Trophoblast cell (in vitro differentiated cells and primary cell): ENCODE measurements at places on chromosomes 1 and 21.

DNA sequence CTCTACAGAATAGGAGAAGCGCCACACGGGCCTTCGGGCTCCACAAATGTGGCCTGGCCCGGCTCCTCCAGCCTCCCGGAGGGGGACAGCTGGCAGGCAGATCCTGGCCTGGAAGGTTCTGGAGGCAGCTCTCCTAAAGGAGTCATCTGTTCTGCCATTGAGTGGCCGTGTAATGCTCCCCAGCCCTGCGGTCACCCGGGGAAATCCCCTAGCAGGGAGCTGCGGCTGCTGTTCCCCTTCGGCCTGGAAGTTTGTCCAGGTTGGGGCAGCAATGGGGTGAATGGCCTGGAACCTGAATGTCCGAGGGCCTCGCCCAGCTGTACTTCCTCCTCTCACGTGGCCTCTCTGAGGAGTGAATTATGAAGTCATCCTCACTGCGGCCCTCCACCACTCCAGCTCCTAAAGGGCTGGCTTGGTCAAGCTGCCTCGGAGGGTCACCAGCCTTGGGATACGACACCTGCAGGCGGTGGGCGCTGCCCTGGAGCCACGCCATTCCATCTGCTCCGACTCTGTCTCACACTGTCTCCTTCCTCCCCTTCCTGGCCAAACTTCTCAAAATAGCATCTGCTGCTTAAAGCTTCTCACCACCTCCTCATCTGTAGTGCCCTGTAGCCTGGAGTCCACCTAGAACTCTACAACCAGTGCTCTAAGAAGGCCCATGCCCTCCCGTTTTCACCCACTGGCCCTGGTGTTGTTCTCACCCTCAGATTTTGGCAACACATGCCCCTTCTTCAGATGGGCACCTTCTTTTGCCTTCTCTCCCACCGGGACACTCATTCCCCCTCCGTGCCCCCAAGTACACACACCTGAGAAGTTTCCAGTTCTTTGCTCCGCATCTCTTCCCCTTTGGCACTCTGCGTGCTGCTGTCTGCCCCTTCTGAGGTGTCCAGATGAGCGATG, 54.4 kb upstream of the TMPRSS2 start:
- DNase-seq, result no peak

DNA sequence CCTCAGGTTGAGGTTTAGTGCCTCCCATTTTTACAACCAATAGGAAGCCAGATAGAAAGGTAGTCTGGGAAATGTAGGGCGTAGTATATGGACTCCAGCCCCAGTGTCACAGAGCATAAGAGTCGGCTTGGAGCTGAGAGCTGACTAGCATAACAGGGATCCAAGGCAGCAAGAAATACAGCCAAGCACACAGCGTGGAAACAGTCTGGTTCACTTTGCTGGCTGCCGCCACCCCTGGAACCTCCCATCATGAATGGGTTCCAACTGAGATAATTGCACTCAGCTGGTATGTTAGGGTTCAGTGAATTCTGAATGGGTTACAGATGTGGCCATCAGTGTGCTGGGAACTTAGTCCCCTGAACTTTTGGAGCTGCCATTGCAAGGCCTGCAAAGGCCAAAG, 76.7 kb upstream of the GPR88 start:
- no peak for DNase-seq

- DNase-seq, result peak; percentile 88
These were observed 4.5 kb upstream of the TOR3A start for GRCh38 chr1:179077396-179077795.

DNA sequence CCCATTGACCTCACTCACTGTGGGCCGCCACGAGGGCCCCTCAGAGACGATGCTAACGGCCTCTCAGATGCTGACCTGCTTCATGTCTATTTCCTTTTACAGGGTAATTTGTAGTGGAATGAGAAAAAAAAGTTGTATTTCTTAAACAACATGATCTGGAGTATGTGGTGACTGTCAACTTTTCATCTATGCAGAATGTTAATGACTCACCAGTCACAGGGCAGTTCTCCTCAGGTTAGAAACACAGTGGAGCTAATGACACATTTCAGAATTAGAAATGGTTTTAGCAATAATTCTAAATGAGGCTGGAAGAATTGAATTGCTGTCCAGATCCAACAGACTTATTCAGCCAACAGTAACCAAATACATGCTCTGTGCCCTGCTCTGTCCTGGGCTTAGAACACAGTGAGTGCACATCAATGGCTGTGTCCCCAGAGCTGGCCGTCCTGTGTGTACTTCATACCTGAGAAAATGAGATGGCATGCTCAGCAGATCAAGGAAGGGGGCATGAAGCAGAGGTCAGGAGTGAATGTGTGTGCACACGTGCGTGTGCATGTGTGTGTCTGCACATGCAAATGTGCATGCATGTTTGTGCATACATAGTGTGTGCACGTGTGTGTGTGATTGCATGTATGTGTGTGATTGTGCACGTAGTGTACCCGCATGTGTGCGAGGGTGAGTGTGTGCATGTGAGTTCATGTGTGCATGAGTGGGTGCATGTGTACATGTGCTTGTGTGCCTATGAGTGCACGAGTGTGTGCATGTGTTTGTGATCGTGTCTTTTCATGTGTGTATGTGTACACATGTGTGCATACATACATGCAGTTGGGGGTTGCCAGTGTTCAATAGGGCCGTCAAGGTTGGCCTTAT, 145.3 kb downstream of the PCBP3 start:
- no peak for DNase-seq

GRCh38 chr1:209187589-209187988, 395.9 kb upstream of the CAMK1G start:
- no peak for DNase-seq

GRCh38 chr1:170734412-170735175, 70.7 kb downstream of the PRRX1 start:
- no peak for DNase-seq

GRCh38 chr1:99648107-99648506, 2.2 kb downstream of the PALMD start:
- DNase-seq, result peak; percentile 40

DNA sequence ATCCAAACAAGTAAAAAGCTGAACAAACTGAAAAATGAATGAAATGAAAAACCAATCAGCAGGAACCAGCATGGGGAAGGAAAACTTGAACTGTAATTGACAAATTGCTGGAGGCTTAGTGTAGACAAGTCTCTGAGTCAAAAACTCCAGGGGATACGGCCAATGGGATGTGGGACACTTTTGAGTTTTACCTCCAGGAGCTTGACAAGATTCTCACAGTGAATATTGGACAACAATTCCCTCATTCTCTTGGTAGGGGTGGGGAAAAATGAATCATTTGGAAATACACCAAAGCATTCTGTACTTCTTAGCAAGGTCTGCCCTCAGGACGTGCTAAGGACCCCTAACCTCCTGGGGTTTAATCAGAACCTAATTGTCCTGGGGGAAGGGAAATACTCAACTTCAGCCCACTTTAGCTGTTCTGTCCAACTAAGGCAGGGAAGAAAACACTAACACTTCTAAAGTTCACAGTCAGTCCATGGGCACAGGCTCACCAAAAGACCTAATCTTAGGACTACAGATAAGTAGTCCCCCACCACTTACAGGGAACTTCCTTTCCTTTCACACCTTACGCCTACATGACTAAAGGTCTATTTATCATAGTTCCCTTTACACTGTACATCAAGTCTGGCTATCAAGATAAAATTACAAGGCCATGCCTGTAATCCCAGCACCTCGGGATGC, 60.7 kb upstream of the CDC42BPA start:
- no peak for DNase-seq

DNA sequence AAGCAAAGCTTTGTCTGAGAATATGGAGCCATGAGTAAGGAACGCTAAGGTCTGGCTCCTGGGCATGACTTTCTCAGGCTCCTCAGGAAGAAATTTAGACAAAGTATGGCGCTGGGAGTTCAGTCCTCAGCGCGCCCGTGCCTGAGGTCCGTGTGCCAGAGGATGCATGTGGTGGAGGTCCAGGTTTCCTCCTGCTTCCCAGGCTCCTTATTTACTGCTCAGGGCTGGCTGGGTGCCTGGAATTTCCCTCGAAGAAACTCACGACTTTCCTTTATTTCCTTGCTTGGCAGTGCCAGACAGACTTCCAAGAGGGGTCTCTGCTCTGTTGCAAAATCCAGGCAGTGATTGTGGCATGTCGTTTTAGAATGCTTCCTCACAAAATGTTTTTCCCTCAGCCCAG, 13.3 kb downstream of the GCSAML start:
- DNase-seq, result no peak

GRCh38 chr1:66999640-67000400, 54.1 kb downstream of the SLC35D1 start:
- DNase-seq, result no peak

DNA sequence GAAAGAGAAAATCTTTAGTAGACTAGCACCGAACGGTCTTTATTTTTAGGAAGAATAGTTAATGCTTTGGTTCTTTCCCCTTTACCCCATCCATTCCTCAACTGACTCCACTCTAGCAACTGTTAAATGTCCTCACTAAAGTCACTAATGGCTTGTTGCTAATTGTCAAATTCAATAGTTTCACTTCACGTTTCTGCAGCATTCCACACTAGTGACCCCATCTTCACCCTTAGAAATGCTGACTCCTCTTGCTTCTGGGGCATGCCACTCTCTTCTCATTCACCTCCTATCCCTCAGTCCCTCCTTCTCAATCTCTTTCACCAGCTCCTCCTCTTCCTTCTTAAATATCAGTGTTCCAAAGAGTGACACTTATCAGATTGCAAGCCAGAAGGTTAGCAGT, 19.4 kb upstream of the CADM3 start:
- no peak for DNase-seq

DNA sequence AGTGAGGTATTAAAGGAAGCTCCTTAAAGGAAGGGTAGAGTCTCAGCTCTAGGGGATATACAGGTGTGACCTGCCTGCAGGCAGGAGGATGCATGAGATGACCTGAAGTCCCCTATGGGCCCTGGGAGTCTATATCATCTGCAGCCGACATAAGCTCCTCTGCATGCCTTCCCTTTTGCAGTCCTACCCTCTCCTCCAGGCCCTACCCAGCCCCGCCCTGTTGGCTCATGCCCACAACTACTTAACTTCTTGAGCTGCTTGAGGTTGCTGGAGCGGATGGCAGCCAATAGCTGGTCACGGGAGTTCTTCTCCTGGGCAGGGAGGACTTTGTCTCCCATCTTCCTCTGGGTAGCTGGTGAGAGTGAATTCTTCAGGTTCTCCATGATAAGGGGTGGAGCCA, 10.3 kb downstream of the SHISA4 start:
- no peak for DNase-seq

GRCh38 chr1:18175530-18176377, 68.2 kb downstream of the IGSF21 start:
- DNase-seq, result no peak

DNA sequence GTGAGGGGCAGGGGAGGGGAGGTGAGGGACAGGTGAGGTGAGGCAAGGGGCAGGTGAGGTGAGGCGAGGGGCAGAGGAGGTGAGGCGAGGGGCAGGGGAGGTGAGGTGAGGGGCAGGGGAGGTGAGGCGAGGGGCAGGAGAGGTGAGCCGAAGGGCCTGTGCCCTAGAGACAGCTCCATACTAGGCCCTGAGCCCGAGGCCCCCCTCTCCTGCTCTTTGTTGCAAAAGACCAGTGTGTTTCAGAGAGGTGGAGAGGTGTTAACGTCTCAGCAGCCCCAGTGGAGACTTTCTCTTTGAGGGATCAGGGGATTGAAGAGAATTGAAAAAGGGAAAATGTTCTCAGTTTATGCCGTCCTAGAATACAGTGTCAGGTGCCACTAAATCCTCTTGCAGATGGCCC, 44.2 kb downstream of the EPHB2 start:
- DNase-seq, result no peak

DNA sequence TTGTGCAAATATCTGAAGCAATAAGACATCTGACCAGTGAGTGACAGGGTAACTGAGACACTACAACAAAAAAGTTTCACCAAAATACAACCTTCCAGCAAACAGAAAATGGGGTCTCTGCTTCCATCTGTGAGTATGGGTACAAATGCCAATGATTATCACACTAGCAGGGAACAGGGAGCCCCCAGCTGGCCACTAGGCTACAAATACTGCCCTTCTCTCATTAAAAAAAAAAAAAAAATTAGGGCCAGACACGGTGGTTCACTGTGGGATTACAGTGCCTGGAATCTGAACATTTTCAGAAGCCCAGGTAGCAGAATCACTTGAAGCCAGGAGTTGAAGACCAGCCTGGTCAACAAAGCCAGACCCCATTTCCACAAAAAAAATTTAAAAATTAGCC, 48.4 kb upstream of the EDARADD start:
- no peak for DNase-seq

DNA sequence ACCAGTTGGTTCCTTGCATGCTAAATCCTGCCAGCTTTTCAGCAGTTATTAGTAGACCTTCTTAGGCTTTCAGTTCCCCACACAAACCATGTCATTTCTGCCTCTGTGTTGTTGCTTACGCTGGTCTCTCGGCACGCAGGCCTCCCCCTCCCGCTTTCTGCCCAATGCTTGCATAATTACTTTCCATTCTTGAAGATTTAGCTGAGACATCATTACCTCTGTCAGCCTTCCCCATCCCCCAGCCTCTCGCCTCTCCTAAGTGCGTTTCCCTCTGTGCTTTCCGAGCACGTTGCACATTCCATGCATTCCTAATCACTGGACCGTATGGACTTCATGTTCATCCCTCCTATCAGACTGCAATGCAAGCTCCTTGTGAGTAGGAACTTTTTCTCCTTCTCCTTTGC, 26.8 kb downstream of the TSHB start:
- DNase-seq, result no peak
